ENCODE measurements at places on chromosomes 5 and 9.

DNA sequence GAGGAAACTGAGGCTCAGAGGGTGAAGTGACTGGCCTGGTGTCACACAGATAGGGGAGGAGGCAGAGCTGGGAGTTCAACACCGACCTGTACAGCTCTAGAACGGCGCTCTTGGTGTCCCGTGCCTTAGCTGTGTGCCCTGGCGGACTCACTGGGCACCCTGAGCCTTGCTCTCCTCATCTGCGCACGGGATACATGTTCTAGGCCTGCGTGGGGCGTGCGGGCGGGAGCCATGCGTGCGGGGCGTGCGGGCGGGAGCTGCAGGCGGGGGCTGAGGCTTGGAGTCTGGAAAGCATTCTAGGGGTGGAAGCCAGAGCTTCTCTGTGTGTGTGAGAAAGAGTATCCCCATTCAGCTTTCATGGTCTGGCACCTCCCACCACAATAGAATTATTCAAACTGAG is 165.3 kb downstream of the GAPVD1 start:
- no peak for DNase-seq

DNA sequence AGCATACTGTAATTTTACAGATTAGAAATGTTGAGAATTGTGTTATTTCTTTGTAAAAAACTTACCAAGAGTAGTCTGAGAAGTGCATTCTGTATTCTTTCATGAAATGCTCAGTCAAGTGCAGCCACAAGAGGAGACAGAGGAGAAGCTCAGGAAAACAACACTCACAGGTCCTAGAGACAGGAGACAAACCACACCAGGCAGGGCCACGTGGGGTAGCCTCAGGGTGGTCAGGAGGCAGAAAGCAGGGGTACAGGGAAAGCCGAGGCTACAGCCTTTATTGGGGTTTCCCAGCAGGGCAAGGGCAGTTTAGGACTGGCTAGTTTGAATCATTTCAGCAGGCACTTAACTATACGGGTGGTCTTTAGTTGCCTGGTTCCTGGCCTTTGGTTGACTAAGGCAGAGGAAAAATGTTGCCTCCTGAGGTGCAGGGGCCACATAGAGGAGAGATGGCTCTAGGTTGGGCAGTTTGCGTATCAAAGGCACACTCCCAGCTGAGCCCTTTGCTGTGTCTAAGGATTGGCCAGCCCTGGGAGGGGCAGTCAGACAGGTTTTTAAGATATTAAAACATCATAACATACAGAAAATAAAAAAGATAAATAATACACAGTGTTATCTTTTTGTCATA is 230.9 kb upstream of the ANKRD55 start:
- DNase-seq = no peak

- DNase-seq = no peak
Measured at GRCh38 chr5:121963392-121963791, 1.6 kb downstream of the SRFBP1 start.

- DNase-seq = no peak
Measured at GRCh38 chr5:175629261-175629660, 28.6 kb upstream of the HRH2 start.

DNA sequence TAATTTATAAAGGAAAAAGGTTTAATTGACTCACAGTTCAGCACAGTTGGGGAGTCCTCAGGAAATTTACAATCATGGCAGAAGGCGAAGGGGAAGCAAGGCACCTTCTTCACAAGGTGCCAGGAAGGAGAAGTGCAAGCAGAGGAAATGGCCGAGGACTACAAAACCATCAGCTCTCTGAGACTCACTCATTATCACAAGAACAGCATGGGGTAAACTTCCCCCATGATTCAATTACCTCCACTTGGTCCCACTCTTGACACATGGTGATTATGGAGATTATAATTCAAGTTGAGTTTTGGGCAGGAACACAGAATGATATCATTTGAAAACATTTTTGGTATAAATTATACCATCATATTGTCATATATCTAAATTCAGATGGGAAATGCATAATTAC is 934.7 kb downstream of the CDH12 start:
- no peak for DNase-seq

DNA sequence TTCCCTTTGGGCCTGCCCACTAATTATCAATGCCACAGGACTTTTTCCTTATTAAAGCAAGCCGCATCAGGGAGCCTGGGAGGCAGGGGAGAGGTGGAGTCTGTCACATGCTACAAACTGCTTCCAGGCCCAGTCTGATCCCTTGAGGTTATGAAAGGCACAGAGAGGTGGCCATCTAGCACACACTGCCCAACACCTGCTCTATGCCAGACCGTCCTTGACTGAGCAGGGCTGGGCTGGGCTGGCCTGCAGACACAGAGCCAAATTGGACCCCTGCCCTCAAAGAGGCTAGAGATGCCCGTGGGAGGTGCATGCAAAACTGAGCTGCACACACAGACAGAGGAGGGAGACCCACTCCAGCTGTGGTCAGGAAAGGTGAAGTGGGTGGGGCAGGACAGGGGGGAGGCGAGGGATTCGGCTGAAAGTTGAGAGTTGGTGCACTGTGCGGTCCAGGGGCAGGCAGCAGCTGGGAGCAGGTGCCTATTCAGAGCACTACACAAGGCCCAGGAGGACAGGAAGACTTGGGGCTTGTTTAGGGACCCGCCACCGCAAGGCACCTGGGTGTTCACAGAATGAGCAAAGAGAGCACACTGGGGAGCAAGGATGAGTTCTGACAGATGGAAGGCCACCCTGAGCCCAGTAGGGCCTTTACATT is 36.4 kb upstream of the TCF7 start:
- no peak for DNase-seq

GRCh38 chr5:73030531-73030930 is 74.7 kb downstream of the FCHO2 start:
- no peak for DNase-seq

All from ecto neural progenitor cell (in vitro differentiated cells).